ENCODE measurements at places on chromosomes 13 and 19.

DNA sequence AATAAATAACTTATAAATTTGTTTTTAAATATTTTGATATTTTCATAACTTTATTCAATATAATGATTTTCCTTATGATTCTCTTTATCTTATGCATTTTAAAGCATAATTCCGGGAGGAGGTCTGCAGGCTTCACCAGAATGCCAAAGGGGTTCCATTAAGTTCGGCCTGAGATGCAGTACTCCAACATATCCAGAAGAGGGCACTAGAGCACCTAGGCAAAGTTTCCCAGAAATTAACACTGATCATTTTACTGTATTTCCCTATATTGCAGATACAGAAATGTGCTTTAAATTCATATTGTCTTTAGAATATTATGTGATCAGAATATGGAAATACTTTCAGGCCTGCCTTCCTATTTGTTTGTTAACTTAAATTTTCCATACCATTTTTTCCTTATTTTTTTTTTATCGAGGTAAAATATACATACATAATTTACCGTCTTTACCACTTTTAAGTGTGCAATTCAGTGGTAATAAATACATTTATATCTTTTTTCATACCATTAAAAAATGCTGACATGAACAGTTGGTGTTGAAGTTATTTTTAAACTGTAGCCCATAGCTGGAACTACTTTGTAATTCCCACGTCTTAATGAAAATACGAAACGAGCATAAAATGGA, 58.9 kb upstream of the TM9SF2 start:
- peak; percentile 53 for DNase-seq

DNA sequence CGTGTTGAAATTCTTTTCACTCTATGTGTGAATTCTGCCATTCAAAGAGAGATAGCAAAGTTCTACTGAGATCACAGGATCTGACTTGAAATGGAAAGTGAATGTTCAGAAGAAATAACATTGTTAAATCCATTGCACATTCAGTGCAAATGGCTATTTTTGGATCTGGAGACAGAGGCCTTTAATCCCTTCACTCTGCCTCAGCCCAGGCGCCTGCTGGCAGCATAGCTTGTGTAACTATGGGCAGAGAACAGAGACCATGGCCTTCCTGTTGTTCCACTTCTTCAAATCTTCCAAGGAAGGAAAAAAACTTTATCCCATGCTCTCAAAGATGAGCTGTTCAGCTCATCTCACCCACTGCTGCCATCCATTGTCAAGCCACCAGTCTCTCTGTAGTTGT, 265.4 kb downstream of the LMO7 start:
- DNase-seq, result no peak

- no peak for DNase-seq
These were observed 557.1 kb downstream of the DACH1 start for GRCh38 chr13:71309905-71310304.

DNA sequence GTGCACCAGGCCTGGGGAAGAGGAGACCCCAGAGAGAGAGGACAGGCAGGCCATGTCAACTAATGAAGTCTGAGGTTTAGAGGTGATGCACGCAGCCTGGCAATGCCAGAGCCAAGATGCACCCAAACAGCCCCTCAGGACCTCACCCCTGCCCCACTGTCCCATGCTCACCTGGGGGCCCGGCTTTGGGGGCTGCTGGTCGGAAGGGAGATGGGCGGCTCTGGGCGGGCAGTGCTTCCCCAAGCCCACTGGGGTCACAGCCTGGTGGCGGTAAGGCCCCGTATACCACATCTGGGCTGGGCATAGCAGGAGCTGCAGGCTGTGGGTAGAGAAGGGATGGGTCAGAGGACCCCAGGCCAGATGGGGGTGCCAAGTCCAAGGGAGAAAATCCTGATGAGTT, 8.6 kb upstream of the TMEM161A start:
- DNase-seq, result no peak

GRCh38 chr13:84994582-84994981, 804.6 kb downstream of the SLITRK6 start:
- DNase-seq, result no peak

- DNase-seq, result no peak
These were observed 21.4 kb downstream of the CARS2 start for GRCh38 chr13:110684388-110685056.

GRCh38 chr19:16320987-16321386, 3.6 kb upstream of the KLF2 start:
- DNase-seq, result no peak

- no peak for DNase-seq
These were observed 10.7 kb upstream of the MCF2L start for GRCh38 chr13:112958127-112958989.

- DNase-seq, result peak; percentile 13
These were observed 635.4 kb upstream of the ARGLU1 start for GRCh38 chr13:107203146-107203847.

- DNase-seq, result no peak
These were observed 10.9 kb downstream of the NCR1 start for GRCh38 chr19:54916822-54917221.

- no peak for DNase-seq
These were observed 77.4 kb upstream of the LRCH1 start for GRCh38 chr13:46475541-46475991.

DNA sequence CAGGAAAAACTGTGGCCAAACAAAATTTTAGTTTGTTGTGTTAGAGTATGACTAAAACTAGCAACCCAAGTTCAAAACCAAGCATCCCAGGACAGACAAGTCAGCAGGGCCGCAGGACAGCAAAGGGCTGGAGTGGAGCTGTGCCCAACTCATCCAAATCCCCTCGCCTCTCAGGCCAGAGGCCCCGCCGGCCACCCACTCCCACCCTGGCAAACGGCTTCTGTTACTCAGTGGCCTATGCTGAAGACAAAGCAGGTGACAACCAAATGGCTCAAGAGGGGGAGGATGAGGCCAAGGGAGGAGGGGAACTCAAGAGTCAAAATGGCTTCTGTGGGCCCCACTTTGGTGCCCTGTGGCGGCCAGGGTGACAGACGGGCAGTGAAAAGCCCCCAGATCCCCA, 69.7 kb downstream of the SLC7A1 start:
- no peak for DNase-seq

DNA sequence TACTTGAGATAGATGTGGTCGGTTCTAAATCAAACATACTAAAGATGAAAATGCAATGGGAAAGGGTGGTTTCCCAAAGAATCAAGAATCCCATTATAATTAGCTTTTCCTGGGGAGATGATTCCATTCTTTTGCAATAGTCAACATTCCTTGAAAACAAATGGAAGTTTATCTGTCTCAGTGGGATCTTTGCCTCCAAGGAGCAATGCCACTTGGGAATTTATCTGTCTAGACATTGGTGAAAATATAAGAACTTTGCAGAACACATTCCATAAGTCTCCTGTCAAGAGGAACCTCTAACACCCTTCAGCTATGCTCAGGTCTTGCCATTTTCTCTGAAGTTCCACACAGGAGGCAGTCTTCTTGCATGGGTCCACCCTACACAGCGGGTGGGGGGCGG, 152.5 kb downstream of the KCTD12 start:
- DNase-seq, result no peak

DNA sequence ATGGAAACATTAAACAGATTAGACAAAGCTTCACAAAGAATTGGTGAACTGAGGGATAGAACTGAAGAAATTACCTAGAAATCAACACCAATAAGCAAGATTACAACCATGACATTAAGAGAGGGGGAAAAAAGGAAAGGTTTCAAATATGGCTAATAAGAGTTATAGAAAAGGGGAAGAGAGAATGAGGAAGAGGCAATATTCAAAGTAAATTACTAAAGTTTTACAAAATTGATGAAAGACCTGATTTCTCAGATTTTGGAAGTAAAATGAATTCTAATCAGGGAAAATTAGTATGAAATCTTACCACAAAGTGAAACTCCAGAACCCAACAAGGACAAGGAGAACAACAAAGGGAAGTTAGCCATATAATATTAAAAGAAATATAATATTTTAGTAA, 187.4 kb downstream of the NBEA start:
- no peak for DNase-seq

DNA sequence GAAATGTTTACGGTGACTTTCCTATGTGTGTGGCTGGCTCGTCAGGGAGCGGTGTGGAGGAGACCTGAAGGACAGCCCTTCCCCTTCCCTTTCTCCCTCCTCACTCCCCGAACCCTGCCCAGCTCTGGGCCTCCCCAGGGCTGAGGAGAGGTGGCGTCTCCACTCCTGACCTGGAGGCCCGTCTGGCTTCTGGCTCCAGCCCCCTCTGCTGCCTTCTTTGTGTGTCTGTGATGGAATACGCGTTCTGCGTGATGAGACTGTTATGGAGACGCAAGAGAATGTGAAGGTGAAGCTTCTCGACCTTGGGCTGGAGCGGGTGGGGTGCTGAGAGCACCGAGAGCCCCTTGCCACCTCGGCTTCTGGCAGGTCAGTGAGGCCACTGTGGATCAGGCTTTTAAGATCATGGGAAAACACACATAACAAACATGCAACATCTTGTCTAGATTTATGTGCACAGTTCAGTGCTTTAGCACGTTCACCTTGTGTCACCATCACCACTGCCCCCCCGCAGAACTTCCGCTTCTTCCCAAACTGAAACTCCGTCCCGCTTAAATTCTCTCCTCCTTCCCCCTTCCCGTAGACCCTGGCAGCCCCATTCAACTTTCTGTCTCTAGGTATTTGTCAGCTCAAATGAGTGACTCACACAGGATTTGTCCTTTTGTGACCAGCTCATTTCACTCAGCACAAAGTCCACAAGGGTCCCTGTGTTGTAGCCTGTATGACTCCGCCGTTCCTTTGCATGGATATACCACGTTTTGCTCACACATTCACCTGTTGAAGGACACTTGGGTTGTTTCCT, 24.7 kb downstream of the ATP11A start:
- no peak for DNase-seq

- no peak for DNase-seq
These were observed 35.2 kb upstream of the CXCL17 start for GRCh38 chr19:42477933-42478332.

- DNase-seq, result no peak
These were observed 15.5 kb upstream of the AMER2 start for GRCh38 chr13:25187596-25187995.

- no peak for DNase-seq
These were observed 83.9 kb upstream of the TSC22D1 start for GRCh38 chr13:44660050-44660449.

DNA sequence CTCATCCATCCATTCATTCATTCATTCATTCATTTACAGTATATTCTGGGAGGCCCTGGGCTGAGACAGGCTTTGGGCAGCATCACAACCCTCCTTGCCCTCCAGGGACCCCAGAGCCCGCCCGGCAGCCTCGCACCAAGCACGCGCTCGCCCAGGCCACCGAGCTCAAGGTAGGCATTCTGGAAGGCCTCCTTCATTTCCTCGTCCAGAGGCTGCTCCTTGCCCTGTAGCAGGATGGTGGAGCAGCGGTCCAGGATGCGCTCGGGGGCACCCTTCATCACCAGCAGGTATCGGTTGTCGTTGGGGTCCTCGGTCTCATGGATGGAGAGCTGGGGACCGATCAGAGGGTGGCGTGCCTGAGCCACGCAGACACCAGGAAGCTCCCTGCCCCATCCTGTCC, 15.6 kb downstream of the ATP1A3 start:
- DNase-seq, result no peak

DNA sequence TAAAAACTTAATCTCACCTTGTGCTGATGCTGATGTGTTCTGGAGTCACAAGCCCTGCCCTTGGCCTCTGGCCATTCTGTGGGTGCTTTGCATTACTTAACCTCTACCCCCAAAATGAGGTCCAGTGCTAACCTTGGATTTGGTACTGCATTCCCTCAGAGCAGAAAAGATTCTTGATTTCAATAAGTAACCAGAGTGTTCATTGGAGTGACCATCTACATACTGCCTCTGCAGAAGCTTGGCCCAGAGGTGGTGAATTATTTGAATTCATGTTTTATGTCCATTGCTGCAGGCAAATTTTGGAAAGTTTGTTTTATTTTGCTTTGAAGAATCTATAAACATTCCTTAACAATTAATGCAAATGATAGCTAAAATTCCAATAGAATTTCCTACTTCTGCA, 7.6 kb upstream of the ENOX1 start:
- no peak for DNase-seq

DNA sequence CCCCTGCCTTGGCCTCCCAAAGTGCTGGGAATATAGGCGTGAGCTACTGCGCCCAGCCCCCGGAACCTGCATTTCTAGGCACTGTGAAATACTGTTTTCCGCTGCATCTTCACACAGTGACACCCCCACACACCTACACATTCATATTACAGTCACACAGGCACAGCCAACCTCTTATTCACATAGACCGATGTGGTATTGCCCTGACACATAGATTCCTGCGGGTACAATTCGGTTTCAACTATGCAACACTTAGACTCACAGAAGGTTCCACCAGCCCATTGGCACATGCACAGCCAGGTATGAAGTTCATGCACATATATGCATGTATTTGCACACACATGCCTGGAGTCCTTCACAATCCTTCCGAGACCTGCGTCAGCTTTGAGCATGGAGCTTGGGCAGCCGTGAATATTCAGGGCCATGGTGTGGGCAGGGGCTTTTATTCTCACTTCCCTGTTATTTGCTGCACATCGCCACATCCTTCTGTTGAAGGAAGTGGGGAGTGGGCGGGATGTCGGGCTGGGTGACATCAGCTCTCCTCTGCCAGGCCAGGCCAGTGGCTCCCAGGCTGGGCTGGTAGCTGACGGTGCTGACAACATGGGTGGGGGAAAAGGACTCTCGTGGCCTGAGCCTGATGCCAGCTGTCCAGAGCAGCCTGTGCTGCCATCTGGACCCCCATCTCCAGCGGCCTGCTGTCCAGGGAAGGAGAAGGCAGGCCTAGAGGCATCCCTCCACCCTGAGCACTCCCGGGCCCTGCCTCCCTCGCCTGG, 5.4 kb upstream of the CDC37 start:
- no peak for DNase-seq

GRCh38 chr13:33316890-33317289, 31.3 kb upstream of the STARD13 start:
- no peak for DNase-seq

DNA sequence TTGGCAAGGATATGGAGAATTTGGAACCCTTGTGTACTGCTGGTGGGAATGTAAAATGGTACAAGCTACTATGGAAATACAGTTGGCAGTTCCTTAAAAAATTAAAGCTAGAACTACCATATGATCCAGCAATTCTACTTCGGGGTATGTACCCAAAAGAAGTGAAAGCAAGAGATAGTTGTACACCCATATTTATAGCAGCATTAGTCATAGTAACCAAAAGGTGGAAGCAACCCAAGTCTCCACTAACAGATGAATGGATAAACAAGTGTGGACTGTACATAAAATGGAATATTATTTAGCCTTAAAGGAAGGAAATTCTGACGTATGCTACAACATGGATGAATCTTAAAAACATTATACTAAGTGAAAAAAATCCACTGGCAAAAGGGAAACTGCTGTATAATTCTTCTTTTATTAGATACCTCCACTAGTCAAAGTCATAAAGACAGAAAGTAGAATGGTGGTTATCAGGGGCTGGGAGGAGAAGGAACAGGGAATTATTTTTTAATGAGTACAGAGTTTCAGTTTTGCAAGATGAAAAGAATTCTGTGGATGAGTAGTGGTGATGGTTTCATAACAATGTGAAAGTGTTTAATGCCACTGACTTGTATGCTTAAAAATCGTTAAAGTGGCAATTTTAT, 141.6 kb downstream of the RXFP2 start:
- no peak for DNase-seq

GRCh38 chr13:73741742-73742141, 392.5 kb downstream of the KLF12 start:
- no peak for DNase-seq

Data from ACHN (cell line).